ENCODE measurements at places on chromosomes 1 and 21.

DNA sequence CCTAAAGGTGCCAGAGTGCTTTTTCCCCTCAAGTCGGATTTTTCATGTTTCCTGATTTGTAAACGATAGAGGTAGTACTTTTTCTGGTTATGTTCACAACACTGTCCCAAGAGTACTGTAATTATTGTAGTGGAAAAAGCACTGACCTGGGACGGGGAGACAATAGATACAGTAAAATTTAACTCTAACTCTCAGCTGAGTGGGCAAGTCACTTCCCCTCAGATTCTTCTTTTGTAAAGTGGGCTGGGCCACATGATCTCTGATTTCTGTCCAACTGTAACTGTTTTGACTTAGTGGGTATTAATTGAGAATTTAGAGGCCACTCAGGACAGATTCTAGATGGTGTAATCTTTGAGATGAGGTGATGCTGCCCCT lies 19.1 kb downstream of the MARCKSL1 start:
- DNase-seq = no peak

- DNase-seq = no peak
Observed at GRCh38 chr1:29052100-29052499, 71.6 kb downstream of the TMEM200B start.

GRCh38 chr1:198088360-198089071 lies 68.3 kb upstream of the NEK7 start:
- DNase-seq = peak; percentile 14

DNA sequence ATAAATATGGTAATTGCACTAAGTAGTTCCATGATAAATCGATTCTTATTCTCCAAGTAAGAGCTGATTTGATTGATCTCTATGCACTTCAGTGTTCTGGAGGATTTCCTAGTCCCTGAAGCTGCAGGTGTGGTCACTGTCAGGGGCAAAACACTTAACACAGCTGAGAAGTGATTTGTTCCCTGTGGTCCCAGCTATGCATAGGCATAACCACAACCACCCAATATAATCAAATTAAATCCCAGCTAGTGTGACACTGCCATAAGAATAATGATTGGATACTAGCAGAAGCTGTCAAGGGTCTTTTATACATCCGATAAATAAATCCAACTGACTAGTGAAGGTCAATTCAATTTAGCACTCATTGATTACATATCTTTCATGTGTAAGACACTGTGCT lies 60.1 kb downstream of the PTGER3 start:
- DNase-seq = no peak

DNA sequence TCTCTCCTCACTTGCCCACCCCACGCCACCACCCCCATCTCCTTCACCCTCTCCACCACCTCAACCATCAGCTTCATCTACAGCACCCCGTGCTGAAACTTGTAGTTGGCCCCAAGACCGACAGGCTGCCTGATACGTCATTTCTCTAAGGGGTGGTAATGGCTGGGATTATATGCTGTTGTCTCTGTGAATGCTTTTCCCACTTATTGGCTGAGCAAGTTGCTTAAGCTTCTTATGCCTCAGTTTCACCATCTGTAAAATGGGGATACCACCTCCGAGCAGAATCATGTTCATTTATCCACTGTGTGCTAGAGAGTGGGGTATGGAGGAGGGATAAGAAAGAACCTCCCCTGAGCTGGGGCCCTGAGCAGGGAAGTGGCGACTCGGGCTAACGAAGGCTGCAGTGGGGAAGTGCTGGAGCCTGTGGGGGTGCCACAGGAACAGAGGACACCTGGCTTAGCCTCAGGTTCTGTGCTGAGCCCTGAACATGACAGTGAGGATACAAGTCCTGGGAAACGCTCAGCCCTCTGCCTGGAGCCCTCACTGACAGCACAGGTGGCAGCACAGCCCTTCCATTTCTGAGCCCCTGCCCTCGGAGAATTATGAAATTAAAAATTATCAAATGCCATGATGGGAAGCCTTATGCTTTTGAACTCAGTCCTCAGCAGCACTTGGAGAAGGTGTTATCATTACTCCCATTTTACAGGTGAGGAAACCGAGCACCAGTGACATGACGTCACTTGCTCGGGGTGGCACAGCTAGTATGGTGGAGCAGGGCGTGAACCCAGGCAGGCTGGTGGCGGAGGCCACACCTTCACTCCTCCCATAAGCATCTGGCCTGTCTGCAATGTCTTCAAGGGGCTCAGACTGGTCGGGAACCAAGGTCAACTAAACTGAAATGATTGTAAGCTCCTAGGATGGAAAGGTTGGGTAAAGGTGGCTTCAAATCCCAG lies 2.8 kb downstream of the MATN1 start:
- DNase-seq = no peak

- no peak for DNase-seq
Observed at GRCh38 chr1:184988506-184988905, 14.2 kb upstream of the NIBAN1 start.

DNA sequence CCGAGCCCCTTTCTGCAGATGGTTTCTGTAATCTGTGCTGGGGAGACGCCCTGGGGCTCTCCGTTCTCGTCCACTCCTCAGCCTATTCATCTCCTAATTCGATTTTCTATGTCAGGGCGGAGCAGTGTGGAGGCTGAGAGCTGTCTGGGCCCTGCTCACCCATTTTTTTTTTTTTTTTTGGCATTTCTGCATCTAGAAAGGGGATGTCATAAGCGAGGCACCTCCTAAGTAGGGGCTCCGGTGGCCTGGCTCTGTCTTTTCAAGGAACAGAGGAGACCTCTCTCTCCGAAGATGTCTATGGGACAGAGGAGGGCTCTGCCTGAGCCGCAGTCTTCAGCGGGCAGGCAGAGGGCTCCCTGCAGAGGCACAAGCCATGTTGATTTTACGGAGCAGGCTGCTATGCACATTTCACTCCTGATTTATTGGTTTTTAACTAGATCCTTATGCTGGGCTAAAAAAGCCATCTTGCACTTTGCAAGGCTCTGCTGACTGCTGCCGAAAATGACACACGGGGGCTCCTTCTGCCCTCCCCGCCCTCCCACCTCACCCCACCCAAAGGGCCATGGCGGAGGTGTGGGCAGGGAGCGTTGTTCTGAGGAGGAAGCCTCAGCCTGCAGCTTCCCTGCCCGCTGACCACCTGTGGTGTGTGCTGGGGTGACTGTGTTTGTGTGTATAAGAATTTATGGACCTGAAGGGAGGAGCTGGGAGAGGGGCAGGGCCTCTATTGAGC lies 71.0 kb downstream of the FOXD2 start:
- DNase-seq = no peak

- no peak for DNase-seq
Observed at GRCh38 chr1:231973830-231974229, 347.2 kb downstream of the DISC1 start.

DNA sequence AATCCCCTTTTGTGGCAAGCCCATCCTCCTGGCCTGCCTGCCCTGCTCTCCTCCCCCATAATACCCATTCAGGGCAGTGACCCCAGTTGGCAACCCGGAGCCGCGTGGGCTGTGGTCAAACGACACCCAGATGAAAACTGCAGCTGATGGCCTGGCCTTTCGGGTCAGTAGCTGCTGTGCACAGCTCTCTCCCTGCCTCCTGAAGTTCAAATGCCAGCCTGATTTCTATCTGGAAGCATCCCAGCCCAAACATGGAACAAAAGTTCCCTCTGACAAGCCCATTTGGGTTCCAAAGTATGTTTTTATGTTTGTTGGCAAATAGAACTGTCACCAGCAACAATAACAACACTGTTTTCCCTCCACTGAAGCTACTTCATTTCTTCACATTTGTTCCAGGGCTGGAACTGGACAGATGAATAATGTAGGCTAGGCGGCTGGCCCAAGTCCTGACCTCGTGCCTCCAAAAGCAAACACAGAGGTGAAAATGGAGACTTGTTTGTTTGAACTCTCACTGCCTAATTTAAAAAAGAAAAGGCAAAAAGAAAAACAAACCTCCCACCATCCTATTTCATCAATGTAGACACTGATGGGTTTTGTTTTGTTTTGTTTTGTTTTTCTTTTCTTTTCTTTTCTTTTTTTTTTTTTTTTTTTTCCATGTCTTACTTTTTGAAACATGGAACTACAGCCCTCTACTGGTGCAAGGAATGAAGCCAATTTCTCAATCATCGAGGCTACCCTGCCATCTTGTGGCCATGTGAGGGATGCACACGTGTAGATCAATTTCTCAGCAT lies 179.0 kb downstream of the ADSS2 start:
- DNase-seq = peak; percentile 97

DNA sequence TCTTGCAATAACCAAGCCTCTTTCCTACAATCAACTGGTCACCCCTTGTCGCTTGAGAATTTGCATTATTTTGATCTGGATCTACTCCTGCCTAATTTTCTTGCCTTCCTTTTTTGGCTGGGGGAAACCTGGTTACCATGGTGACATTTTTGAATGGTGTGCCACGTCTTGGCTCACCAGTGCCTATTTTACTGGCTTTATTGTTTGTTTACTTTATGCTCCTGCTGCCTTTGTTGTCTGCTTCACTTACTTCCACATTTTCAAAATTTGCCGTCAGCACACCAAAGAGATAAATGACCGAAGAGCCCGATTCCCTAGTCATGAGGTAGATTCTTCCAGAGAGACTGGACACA lies 743 bp downstream of the GPR52 start:
- DNase-seq = no peak

DNA sequence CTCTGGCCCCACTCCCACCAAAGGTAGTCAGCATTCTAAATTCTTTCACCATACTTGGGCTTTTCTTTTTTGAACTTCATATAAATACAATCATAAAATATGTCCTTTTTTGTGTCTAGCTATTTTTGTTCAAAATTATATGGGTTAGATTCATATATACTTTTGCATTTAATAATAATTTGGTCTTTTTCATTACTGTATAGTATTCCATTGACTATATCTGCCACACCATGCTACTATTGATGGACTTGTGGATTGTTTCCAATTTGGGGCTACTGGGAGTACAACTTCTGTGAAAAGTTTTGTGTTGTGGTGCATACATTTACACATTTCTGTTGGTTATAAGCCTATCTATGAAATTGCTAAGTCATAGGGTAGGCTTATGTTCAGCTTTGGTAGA lies 85.7 kb downstream of the GLUL start:
- DNase-seq = no peak

- no peak for DNase-seq
Observed at GRCh38 chr1:36585569-36586548, 103.1 kb upstream of the CSF3R start.

DNA sequence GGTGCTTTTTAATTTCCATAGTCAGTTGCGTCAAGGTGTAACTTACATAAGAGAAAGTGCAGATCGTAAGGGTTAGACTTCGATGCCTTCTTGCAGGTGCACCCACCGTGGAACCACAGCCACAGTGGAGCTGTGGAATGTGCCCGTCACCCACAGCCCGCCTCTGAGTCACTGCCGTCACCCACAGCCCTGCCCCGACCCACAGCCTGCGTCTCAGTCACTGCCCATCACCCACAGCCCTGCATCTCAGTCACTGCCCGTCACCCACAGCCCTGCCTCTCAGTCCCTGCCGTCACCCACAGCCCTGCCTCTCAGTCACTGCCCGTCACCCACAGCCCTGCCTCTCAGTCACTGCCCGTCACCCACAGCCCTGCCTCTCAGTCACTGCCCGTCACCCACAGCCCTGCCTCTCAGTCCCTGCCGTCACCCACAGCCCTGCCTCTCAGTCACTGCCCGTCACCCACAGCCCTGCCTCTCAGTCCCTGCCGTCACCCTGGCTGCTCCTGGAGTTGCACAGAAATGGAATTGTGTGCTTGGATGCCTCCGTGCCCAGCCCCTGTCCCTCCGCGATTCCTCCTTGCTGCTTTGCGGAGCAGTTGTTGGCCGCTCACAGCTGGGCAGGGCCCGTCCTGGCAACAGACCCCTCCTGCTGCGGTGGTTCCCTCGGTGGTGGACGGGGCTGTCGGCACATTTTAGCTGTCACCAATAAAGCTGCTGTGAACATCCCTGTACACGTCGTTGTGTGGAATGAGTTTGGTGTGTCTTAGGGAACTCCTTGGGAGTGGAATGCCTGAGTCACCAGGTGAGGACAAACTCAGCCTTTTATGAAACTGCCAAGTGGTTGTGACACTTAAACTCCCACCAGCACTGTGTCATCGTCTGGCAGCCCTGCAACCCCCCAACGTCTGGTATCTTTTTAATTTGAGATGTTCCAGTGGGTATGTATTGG lies 44.9 kb upstream of the COL6A2 start:
- no peak for DNase-seq

DNA sequence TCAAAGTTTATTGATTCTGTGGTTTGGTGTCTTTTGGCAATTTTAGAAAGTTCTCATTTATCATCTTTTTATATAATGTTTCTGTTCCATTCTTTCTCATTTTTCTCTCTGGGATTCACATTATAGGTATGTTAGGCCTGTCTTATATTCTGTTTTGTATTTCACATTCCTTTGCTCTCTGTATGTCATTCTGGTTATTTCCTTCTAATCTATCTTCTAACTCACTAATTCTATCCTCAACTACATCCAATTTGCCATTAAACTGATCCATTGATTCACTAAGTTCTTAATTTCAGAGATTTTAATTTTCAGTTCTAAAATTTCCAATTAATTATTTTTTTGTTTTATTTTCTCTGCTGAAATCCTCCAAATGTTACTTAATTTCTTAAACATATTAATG lies 234.8 kb downstream of the FOXD2 start:
- no peak for DNase-seq

DNA sequence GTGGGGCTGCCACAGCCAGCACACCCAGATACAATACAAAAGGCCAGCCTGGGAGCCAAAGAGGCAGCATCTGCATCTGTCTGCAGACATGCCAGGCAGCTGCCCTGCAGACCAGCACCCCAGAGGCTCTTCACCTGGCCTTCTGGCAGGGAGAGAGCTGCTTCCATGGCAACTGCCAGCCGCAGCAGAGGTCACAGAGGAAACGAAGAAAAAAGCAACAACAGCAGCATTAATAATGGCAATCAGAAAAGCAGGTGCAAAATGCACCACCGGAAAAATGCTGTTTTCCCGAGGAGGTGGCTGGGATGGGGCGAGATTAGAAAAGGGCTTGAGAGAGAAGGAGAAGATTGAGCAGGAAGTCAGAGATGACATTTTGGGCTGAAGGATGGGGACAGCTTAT lies 309.5 kb downstream of the PCP4 start:
- DNase-seq = peak; percentile 29

DNA sequence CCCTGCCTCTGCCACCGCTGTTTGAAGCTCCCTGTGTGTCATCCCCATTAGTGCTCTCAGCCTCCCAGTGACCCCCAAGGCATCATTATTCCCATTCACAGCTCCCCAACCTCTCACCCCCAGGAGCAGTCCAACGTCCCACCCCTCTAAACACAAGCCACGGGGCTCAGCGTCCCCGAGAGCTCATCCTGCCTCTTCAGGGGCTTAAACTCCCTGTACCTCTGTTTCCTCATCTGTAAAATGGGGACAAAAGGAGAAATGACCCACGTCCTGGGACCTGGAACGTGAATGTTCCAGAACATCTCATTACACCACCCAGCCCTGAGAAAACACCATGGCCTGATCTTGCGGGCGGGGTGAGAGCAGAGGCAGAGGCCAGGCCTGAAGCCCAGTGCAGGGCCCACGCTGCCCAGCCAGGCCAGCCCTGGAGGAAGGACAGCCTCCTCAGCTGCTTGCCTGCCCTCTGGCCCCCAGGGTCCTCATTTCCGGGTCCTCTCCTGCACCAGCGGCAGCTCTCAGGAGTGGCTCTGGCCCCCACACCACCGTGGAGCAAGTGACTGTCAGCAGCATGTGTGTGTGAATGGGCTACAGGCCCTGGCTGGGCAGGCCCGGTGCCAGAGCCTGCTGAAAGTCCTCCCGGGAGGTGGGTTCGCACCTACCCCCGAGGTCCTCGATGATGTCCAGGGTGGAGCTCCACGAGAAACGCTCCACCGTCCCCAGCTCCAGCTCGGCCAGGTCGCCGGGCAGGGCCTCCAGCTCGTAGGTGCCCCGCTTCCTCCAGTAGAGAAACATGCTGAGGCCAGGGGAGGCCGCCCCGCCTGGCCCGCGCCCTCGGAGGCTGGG lies 14.1 kb upstream of the PLEKHG5 start:
- DNase-seq = no peak
